Stimulated activated CD4-positive, alpha-beta T cell treated with anti-CD3 and anti-CD28 coated beads, TNF-alpha, amount 100 ng/mL, for 1 hour (primary cell): ENCODE measurements at places on chromosomes 12 and 14.

DNA sequence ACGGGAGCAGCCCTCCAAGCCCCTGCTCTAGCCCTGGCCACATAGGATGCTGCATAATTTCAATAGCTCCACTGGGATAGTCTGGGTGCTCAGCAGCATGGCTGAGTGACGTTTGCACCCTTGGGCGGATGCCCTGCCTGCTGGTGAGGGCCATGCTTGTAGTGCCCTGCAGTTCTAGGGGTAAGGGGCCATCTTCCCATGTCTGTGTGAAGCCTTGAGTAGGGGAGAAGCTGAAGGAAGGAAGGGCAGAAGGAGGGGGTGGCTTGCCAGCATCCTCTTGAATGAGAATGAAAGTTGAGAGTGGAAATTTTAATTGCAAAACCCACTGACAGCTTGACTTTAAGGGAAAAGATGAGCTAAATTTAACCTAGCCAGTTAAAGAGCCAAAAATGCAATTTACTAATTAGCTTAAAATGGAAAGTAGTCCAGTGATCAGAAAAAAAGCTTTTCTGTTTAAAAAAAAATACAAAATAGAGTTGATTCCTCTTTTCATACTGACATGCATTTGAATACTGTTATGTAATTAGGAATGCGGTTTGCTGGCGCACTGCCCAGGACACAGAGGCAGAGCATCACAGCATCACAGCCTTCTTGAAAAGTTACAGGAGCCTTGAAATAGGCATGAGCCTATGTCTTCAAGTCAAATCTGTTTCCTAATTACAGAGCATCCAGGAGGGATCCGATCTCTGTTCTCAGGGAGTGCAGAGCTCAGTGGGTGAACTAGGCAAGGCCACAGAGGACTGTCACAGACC lies 18.5 kb upstream of the EML1 start:
- DNase-seq: no peak

GRCh38 chr12:59191372-59191771 lies 271.1 kb upstream of the LRIG3 start:
- no peak for DNase-seq

DNA sequence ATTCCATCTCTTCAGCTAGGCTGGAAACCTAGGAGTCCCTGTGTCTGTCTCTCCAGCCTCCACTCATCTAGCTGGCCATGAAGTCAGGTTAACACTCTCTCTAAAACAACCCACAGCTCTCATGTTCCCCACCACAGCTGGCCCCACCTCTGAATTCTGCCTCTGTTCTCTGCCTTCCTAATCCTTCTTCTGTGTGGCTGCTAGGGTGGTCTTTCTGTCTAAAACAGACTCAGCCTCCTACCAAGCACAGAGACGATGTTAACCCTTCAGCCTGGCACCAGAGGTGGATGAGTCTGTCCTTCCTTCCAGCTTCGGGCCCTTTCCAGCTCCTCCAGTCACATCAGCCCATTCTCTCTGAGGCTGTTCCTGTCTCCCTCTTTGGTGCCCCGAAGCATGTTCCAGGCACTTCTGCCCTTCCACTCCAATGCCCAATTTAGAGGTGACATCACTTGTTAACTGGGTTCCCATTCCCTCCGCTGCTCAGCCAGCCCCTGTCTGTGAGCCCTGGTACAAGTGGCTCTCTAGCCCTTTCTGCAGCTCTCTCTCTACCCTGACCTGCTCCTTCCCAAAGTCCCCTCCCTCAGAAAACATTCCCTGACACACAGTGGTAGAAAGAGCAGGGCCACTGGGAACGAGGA lies 9.1 kb downstream of the FIGNL2 start:
- no peak for DNase-seq

DNA sequence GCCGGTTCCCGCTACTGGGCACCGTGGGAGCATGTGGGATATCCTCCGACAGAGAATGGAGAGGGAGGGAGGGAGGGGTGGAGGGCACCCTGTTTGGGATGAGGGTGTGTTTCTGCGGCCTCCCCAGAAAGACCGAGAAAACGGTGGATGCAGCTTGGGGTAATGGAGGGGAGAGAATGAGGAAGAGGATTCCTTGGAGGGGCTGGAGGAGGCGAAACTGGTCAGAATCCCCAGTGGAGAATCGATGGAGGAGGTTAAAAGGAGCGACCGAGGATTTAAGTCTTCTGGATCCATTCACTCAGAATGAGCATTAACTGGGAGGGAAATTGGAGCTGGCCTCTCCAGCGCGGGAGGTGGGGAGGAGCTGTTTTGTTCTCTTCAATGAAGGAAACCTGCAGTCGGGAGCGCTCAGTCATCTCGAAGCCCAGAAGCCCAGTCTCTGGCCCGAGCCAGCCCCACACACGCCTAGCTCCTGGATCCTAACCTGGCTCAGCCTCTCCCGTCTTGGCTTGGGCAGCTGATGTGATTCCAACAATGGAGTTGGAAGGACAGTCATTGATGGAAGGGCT lies 581 bp downstream of the ARG2 start:
- DNase-seq: no peak

DNA sequence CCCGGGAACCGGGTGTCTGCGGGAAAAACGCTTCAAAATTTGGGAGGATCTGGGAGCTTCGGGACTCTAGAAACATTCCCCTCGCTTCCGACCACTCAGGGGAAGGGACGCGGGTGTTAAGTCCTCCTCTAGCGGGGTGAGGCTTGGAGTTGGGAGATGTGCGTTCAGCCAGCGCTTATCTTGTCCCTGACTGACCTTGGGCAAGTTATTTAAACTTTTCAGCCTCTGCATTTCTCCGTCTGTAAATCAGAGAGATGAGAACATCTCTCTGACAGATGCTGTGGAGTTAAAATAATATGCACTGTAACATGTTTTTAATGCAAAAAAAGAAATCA lies 76.9 kb upstream of the ANO4 start:
- DNase-seq: no peak

GRCh38 chr14:71011479-71011878 lies 104.2 kb downstream of the PCNX1 start:
- no peak for DNase-seq

- DNase-seq: no peak
These were observed 7.4 kb downstream of the IFI27L1 start for GRCh38 chr14:94088516-94088915.

- no peak for DNase-seq
These were observed 4.4 kb downstream of the KRT2 start for GRCh38 chr12:52647601-52648000.

- DNase-seq: no peak
These were observed 233.4 kb upstream of the PELI2 start for GRCh38 chr14:55884819-55885218.

DNA sequence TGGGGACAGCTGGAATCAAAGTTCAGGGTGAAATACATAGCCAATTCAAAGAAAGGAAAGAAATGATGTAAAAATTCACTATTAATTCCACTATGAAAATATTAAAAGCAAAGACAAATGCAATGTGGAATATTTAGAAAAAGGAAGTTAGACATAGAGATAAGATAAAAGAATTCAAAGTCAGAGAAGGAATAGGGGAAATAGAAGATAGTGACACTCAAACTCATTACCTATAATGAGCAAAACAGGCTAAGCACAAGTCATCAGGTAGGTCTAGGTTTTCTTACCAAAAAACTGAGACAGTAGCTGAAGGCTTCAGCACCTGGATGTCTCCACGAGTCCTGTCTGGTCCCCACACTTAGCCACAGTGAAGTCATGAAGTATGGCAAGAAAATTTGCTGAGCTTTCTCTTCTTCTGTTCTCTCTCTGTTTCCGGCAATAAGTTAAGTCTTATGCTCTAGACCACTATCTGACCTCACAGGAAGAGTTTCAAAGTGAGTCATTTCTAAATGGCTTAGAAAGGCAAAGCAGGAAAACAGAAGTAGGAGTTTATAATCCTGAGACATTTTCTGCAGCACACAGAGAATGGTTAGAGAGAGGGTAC lies at the start of gene C3AR1:
Gene C3AR1 (minus strand): TSS at position 369 of the 604 bp plus-strand sequence. CDS start 6,174 bp downstream, outside the sequence.
- no peak for DNase-seq

DNA sequence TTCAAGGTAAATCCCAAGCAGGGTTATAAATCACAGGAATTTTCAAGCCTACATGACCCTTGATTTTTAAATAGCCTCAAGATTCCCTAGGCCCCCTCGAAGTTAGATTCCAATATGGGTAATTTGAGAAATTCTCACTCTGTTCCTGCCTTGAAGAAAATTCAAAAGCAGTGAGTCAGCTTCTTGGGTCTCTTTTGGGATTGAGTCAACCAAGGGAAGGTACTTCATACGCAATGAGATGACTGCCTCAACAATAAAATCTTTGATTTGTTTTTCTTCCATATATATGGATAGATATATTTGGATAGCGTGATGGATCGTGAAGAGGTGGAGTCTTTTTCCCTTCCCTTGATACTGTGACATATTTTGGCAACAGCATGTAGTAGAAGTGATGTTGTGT lies 180.4 kb upstream of the ATP2B1 start:
- DNase-seq: no peak

DNA sequence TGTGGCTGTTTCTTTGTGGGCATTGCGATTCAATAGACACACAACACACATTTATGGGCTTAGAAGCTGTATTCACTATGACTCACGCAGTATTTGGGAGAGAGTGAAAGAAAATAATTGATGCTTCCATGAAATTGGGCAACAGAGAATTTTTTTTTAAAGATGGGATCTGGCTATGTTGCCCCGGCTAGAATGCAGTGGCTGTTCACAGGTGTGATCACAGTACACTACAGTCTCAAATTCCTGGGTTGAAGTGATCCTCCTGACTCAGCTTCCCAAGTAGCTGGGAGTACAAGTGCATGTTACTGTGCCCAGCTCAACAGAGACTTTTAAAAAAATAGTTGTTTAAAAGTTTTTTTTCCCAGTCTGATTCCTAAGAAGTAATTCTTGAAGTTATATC lies 146.3 kb downstream of the APAF1 start:
- no peak for DNase-seq

GRCh38 chr12:77891518-77892147 lies 60.9 kb downstream of the NAV3 start:
- no peak for DNase-seq

- DNase-seq: no peak
These were observed 159.5 kb downstream of the FOXG1 start for GRCh38 chr14:28926122-28926521.

DNA sequence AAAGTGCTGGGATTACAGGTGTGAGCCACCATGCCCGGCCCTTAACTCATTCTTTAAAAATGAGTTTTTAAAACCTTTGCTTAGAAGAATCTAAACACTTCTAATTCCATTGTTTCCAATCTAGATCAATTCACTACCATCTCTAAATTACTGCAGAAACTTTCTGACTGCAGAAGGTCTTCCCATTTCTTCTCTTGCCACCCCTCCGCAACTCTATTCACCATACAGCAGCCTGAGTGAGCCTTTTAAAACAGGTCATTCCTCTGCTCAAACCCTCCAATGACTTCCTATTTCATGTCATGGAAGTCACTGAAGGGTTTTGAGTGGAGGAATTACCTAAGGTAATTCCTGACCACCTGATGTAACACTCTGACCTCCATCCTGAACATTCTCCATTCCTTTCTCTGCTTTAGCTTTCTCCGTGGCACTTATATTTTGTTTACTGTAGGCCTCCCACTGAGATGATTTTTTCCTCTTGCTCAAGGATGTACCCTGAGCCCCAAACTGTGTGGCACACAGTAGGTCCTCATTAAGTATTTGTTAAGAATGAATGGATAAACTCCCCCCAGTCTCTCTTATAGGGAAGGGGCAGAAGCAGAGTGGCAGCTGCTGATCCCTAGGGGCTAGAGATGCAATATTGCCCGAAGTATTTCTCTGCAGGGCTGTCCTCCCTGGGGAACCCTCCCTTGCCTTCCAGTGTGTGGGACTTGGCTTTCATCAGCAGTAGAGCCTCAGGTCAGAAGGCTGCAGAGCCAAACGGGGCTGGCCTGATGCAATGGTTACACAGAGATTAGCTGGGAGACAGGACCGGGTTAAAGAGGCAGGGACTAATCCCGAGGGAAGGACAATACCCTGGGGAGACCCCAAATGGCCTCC lies 1.2 kb downstream of the DDIT3 start:
- DNase-seq: no peak

DNA sequence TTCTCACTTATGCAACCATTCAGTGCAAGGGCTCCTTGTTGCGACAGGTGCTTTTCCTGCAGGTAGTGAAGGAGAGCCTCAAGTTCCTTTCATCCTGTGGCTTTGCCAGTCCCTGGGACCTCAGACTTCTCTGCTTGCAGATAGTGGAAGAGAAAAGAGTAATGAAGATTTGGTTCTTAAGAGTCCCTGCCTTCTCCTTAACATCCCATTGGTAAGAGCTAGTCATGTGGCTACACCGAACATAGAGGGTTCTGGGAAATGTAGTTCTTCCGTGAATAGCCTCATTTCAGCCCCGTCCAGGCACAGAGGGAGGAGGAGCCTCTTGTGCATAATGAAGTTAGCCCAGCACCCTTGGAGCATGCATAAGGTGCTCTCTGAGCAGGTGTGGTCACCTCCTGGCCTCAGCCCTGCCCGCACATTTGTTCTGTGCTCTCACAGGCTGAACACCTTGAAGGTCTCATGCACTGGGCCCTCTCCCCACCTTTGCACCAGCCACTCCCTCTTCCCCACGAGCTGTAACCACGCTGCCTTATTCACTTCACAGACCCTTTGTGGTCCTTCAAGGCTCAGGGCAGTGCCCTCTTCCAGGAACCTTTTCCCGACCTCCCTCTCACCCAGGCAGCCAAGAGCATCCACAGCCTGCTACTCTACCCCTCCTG lies 134.0 kb downstream of the BCL11B start:
- DNase-seq: no peak

DNA sequence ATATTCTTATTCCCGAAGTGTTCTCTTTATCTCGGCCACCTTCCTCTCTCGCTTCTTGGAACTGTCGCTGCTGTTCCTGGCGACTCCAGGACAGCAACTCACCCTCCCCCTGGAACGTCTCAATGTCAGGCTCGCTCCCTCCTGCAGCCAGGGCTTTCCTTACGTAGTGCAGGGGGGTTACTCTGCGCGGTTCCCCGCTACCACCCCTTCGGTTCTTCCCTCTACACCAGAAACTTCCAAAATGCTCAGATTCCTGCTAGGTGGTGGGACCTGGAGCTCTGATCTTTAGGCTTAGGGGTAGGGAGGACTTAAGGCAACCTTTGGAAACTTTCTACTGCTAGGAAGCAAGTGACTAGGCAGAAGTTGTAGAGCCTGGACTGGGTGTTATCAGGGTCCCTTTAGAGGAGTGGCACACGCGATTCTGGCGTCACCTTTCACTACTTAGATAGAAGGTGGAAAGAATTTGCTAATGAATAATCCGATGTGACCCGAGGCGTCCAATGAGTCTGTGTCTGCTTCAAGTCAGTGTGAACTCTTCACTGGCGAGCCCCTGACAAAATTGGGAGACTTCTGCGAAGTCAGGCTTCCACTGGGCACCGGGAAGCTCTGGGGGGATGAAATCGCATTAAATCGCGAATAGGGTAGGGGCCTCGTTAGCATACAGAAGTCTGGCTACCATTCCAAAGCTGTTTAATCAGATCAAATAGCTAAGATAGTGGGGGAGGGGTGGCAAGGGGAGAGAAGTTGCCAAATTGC lies 900 bp upstream of the DPF3 start:
- DNase-seq: no peak
